ENCODE measurements at places on chromosomes 16 and 17.
A peak's percentile ranks its signal among the peaks of the same experiment; 100 is the strongest.

- DNase-seq, result no peak
These were observed 52.9 kb downstream of the ESRP2 start for GRCh38 chr16:68183046-68183445.

DNA sequence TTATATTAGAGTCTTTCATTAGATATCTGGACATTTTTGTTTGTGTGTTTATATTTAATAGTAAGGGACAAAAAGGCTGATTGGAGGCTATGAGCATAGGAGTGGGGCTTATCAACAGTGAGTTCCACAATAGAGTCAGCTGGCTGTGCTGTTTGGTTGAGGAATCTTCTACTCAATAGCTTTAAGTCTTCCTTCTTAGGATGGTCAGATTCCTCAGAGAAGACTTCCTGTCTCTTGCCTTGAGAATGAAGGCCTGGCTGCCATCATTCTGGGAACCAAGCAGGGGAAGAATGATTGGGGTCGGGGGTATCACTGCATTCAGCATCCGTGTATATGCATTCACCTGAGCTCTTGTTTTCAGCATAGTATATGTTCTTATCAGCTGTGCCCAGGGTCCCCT, 31.9 kb upstream of the ABCC11 start:
- no peak for DNase-seq

DNA sequence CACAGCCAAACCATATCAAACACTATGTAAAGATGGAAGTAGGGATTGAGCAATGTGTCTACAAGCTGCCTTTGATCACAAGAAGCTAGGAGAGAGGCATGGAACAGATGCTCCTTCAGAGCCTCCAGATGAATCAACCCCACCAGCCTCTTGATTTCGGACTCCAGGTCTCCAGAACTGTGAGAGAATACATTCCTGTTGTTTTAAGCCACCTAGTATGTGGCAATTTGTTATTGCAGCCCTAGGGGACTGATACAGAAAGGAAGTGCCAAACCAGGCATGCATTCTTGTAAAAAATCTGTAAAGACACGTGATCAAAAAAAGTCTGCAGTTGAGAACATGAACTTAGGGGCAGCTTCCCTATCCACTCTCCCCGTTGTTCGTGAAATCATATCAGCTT, 91.1 kb downstream of the C17orf67 start:
- no peak for DNase-seq

GRCh38 chr16:88737298-88738150, 31.2 kb downstream of the CTU2 start:
- DNase-seq, result peak; percentile 72

GRCh38 chr16:28623172-28623711, 13.4 kb upstream of the SULT1A1 start:
- DNase-seq, result no peak

DNA sequence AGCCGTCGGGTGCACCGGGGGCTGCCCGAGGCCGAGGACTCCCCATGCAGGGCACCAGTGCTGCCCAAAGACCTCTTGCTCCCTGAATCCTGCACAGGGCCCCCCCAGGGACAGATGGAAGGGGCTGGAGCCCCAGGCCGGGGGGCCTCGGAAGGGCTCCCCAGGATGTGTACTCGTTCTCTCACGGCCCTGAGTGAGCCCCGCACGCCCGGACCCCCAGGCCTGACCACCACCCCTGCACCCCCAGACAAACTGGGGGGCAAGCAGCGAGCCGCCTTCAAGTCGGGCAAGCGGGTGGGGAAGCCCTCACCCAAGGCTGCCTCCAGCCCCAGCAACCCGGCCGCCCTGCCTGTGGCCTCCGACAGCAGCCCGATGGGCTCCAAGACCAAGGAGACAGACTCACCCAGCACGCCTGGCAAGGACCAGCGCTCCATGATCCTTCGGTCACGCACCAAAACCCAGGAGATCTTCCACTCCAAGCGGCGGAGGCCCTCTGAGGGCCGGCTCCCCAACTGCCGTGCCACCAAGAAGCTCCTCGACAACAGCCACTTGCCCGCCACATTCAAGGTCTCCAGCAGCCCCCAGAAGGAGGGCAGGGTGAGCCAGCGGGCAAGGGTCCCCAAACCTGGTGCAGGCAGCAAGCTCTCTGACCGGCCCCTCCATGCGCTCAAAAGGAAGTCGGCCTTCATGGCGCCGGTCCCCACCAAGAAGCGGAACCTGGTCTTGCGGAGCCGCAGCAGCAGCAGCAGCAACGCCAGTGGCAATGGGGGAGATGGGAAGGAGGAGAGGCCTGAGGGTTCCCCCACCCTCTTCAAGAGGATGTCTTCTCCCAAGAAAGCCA, 40.6 kb downstream of the SREBF1 start:
- no peak for DNase-seq

DNA sequence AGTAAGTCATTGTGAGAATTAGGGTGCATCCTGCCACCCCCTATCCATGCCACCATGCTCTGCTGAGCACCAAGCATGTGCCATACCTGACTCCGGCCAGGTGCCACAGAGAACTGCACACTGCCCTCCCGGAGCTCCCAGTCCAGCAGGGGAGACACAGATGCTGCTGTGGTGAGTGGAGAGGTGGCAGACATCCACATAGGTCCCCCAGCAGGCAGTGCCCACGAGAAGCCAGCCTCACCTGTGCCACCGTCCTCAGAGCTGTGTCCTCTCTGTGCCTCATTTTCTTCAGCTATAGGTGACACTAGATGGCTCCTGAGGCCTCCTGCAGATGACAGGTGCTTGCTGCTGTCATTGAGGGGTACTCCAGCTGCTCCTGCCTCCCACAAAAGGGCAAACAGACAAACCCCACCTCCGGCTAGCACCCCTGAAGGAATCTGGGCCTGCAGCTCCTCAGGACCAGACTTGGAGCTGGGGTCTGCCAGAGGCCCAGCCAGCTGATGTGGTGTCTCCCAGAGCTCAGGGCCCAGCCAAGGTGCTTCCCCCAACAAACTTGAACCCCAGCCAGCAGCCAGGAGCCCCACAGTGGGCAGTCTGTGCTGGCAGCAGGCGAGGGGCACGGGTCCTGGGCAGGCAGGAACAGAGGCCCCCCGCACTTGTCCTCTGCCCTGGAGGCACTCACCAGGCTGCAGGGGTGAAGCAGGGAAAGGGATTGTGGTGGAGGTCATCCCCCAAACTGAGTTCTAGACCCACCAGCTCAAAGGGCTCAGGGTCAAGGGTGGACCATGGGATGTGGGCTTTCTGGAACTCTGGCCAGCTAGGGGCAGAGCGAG, 17.1 kb downstream of the FOXJ1 start:
- DNase-seq, result no peak

DNA sequence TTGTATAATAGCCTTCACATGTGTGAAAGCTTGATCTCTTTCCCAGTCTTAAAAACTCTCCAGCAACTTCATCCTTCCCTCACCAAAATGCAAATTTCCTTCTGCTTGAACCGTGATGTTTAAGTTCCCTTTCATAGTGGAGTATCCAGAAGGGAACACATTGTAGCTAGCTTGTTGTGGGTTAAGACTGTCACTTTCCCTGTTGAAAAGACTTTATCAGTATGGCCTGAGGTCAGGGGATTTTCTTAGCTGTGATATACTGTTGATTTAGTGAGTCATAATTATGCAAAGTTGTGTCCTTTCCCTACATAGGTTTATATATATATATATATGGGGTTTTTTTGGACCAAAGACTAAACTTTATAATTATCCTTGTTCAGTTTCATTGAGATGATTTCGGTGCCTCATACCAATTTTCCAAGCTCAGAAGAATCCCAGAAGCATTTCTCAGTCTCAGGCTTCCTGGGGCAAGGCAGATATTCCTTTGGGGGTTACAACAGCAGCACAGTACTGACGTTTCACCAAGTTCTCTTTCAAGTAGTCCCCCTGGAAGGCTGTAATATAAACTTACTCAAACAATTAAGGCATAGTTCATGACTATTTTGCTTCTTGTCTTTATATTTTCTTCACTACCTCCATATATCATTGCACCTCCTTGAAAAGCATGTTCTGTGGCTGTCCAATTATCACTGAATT, 35.7 kb downstream of the ESRP2 start:
- peak; percentile 67 for DNase-seq

DNA sequence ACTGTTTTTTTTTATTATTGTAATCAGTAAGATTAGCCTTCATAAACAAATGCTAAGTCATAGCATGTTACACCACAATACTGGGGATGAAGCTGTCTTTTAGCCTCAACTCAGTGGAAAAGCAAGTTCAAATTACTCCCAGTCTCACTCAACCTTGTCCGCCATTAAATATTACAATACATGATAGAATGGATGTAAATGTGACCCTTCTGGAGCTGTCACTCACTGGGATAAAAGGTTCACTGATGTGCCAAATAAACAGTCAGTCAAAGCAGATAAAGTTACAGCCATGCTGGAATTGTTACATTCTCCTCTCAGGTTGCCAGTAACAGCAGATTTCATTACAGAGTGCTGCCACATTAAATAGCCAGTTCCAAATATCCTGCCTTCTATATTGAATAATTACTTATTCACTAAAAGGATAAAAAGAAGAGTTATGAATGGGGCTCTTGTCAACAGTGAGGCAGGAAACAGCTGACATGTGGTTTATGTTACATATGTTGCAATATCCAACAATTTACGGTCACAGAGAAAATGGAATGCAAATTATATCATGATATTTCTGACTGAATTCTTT, 53.4 kb downstream of the BRIP1 start:
- peak; percentile 66 for DNase-seq

DNA sequence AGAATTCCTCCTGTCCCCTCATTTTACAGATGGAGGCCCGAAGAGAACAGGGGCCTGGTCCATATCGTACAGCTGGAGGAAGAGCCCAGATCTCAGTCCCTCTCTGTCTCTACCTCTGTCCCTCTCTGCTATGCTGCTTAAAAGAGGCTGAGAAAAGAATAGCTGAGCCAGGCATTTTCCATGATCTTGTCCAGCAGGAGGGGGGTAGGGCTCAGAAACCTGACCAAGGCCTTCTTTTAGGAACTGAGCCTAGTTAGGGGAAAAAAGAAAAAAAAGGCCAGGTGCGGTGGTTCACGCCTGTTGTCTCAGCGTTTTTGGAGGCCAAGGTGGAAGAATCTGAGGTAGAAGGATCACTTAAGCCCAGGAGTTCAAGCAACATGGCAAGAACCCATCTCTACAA, 84.2 kb downstream of the MGAT5B start:
- no peak for DNase-seq

Data from fibroblast of mammary gland (primary cell).